ENCODE measurements at places on chromosomes 3 and 15.

GRCh38 chr3:160163229-160163878 is 61.9 kb upstream of the C3orf80 start:
- DNase-seq: no peak

DNA sequence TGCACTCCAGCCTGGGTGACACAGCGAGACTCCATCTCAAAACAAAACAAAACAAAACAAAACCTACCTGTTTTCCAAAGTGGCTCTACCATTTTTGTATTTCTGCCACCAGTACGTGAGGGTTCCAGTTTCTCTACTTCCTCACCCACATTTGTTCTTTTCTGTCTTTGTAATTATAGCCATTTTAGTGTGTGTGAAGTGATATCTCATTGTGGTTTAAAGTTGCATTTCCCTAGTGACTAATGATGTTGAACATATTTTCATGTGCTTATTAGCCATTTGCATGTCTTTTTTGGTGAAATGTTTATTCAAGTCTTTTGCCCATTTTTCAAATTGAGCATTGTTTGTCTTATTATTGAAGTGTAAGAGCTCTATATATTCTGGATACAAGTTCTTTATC is 50.7 kb downstream of the TRA2B start:
- no peak for DNase-seq

DNA sequence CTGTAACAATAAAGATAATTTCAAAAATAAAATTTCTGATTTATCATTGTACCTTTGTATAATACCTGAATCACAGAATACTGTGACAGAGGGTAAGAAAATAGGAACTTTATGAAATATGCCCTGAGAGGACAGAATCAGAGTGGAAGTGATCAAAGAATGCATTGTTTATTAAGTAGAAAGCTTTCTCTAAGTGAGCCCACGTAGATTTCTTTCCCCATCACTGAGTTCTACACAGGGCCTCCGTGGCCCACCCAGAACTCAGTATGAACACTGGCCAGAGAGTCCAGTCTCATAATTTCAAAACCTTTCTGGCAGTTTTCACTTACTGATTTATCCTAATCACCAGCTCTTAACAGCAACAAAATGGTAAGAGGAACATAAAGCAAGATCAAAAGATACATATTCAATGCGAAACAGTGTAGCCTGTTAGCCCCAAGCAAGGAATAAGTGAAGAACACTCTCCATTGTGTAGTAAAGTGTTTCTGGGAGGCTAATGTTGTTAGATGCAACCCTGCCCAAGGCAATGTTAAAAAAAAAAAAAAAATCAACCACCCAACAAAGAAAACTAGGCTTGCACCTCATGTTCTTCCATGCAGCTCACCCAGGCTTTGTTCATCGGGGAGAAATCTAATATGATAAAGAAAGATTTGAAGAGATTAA is 341.3 kb downstream of the LSAMP start:
- no peak for DNase-seq

DNA sequence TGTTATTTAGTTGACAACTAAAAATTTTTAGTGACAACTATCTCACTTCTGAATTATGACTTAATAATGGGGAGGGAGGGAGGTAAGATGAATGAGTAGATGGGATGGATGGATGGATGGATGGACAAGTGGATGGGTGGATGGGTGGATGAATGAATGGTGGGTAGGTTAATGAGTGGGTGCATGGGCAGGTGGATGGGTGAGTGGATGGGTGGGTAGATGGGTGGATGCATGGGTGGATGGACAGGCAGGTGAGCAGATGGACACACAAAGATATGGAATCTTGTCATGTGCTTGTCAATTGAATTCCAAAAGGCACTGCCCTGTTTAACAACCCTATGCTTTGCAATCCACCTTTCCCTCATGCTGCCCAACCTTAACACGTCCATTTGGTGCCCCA is 41.5 kb downstream of the KLHL25 start:
- DNase-seq: no peak

DNA sequence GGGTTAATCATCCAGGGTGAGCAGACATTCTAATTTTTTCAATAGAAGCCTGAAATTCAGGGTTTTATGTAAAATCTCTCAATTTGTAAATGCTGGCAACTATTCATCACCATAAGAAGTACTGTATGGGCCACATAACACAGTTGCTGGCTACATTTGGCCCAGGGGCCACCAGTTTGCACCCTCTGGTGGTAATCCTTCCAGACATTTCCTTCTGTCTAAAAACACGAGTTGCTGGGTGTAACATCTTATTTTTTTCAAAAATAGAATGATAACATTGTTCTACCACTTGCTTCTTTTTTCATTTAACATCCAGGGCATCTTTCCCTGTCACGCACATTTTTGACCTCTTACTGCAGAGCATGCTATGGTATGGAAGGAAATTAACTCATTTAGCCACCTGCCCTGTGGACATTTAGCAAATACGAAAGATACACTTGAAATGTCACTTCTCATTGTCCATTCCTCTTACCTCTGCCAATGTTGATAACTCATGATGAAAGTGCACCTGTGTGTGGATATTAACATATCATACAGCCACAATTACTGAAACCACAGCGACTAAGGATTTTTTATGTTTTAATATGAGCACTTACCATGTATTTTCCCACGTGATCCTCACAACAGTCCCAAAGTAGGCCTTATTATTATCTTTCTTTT is 117.5 kb upstream of the ARHGEF3 start:
- no peak for DNase-seq

DNA sequence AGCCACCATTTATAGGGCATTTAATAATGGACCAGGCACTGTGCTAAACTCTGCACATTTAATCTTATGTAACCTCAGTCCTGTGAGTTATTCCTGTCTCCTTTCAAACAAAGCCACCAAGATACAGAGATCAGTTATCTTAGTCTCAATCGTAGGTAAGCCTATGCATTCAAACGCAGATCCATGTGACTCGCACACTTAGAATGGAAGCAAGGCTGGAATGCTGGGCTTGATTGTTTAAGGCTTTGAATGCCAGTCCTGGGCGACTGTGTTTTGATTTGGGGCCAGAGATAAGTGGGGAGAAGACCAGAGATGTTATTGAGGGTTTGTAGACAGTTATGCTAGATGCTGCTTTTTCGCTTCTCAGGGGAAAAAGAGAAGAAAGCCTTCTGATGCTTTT is 22.2 kb downstream of the MED12L start:
- no peak for DNase-seq

- DNase-seq: no peak
Measured at GRCh38 chr3:181212271-181212670, 222.7 kb upstream of the DNAJC19 start.

DNA sequence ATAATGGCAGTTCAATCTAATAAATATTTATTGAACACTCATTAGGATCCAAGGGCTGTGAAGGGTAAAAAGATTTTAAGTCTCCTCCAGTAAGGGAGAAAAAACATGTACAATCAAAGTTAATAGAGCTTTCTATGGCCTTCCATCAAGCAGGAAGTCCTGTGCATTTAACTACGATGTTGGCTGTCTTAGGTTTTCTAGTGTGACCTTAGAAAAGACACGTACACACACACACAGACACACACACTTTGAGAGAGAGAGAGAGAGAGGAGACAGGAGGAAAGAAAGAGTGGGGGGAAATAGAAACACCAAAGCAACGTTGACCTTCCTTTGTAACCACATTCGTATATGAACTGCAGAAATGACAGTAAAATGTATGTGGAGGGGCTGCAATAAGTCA is 126.1 kb upstream of the TMC3 start:
- DNase-seq: no peak

DNA sequence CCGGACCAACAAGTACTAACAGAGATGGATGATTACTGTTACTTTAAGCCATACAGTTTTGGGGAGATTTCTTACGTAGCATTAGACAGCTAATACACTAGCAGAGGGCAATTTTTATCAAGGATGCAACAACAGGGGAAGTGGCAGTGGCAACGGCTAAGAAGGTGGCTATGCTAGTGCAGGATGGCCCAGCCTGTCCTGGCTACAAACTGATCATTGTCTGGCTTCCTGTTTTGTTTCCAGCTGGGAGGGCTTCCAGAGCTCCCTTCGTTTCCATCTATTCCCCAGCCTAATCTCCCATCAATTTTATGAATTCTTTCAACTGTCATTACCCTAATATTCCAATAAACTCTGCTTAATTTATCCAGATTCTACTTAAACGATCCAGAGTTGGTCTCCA is 16.0 kb upstream of the PLA2G4F start:
- no peak for DNase-seq

- DNase-seq: no peak
Measured at GRCh38 chr3:23094890-23095462, 108.2 kb upstream of the UBE2E2 start.

DNA sequence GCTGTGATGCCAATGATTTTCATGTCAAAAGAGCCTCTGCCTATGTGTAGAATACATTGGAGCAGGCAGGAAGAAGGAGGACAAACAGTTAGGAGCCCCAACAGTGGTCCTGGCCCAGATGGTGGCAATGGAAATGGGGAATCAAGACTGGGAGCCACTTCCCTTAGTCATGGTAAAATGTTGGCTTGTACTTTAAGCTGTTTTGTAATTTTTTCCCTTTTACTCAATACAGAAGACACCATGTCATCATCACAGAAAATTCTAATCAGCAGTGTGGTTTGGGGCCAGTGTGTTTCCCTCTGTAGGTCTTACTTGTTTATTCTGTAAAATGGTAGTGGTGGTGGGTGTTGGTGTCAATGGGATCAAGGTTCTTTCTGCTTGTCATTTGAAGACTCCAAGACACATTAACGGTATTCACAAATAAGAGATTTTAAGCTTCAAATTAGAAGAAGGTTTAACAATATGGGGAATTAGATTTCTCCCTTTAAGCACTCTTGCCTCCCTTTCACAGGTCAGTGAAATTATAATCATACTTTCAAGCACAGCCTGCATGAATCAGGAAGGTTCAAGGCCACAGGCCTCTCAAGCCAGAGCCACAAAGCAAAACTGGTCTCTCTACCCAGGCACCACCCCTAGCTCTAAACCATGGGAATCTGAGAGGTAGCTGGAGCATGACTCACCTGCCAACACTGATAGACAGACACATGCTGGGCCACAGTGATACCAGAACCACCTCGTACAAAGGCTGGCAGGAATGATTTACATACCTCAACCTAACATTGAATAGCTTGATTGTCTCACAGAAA is 24.9 kb downstream of the SIAH2 start:
- DNase-seq: no peak

DNA sequence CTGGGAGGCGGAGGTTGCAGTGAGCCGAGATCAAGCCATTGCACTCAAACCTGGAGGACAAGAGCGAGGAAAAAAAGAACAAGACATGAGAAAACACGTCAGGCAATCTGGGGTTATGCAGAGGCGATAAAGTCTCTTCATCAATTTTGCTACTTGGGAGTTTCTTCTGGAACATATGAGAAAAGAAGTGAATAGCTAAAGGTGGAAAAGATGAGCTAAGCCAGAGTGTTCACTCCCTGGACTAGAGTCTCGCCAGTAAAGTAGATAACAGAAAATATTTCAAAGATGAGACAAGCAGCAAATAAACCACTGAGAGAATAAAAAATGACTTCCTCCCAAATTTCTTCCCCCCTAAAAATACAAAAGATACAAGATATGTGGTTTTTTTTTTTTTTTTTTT is 188.4 kb upstream of the HES1 start:
- no peak for DNase-seq

- no peak for DNase-seq
Measured at GRCh38 chr3:42533161-42533897, 30.9 kb downstream of the VIPR1 start.

GRCh38 chr15:47744496-47744895 is 27.2 kb downstream of the SEMA6D start:
- no peak for DNase-seq

DNA sequence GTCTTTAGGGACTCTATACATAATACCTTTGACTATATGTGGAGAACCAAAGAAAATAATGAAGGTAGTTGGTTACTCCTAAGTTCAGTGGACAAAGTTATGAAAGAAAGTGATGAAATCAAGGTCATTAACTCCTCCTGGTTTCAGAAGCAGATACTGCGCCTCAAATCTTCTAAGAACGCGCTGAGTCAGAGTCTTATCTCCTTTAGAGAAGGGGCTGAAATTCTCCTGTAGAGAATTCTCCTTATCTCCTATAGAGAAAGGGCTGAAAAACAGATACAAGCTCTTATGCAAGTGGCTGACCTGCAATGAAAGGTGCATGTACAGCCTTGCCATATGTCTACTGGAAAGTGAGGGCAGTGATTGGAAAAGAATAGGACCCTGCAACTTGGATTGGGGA is 824.2 kb downstream of the NSUN3 start:
- DNase-seq: no peak

DNA sequence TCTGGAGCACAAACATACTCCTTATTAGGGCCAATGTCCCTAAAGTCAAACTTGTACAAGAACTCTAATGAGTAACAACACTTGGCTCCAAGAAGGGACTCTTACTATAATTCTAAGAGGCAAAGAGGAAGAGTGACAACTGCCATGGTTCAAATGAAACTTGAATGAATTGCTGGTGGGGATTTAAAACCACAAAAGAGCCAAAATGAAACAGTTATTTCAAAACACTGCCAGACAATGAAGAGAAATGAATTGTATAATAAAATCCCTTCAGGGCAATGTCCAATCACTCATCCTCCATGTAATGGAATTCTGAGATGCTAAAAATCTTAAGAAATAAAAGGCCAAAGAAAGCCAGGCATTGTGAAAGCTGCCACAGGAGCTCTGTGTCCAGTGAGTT is 14.2 kb downstream of the THRB start:
- no peak for DNase-seq

DNA sequence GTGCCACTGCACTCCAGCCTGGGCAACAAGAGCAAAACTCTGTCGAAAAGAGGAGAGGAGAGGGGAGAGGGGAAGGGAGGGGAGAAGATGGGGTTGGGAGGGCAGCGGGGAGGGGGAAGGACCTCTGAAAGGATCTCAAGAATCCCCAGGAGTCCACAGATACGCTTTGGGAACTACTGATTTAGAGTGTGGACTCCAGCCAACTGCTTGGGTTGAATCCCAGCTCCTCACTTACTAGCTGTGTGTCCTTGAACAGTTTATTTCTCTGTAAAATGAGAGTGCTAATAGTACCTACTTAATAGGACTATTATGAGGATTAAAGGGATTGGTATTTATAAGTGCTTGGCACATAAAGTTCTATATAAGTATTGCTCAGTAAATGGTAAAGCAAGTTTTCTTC is 45.0 kb upstream of the FAH start:
- no peak for DNase-seq

GRCh38 chr3:10629671-10630040 is 124.3 kb upstream of the ATP2B2 start:
- no peak for DNase-seq

DNA sequence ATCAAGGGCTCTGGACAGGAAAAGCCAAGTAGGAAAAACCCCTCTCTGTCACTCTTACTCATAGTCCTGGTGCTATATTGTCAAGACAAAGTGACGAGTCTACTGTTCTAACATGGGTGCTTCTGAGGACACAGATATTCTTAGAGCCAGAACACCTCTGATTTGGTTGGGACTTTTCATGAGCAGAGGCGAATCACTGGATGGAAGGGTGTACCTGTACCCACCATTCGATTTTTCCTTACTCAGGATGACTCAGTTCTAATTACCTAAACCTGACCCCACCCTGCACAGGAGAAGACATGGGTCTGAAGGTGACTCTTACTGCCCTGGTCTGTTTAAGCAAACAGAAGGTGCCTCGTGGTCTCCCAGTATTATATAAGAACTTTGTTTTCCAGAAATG is 58.5 kb downstream of the ABCC5 start:
- DNase-seq: no peak
